AG08396 (cell line): ENCODE measurements at places on chromosomes 2 and 18.
A peak's percentile ranks its signal among the peaks of the same experiment; 100 is the strongest.

GRCh38 chr2:18701546-18701945 lies 112.2 kb upstream of the NT5C1B start:
- DNase-seq = no peak

- DNase-seq = no peak
Measured at GRCh38 chr2:47272905-47273758, 118.0 kb upstream of the STPG4 start.

DNA sequence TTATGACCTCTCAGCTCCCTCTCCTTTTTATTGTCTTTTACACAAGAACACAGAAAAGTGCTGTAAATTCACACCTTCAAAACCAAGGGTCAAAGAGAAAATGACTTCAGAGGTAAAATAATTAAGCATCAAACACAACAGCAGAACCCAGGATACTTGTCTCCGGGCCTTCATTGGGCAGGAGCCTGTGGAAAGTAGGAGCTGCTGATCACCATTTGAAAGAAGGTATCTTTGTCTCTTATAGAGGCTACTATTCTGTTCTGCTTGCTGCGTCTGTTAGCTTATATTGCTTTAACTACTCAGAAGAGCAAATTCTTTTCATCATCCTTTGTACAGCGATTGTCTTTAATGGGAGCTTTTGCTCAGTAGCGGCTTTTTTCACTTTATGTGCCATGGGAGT lies 261.1 kb downstream of the PTGR3 start:
- no peak for DNase-seq

GRCh38 chr2:27627963-27628766 lies 647 bp downstream of the CCDC121 start:
- peak; percentile 48 for DNase-seq

DNA sequence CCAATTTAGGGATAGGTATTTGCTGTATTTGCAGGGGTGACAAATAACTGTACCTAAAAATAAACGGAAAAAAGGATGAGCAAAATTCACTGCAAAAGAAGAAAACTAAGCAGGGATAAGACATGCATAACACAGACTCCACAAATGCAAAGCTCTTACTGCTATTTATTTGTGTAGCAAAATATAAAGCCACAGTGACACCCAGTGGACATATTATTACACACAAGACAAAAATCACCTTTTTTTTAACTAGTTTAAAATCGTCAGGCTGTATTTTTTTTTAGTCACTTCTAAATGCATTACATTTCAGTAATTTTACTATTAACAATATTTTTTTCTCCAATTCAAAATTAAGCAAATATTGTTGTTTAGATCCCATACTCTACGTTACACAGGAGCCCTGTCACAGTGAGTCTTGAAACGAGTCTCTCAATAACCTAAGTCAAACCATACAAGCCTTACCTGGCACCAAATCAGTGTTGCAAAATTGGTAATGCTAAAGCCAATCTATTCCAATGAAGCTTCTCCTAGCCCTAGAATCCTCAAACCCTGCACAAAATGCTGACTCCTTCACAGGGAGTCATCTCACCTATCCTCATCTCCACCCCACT lies 23.7 kb downstream of the METTL4 start:
- peak; percentile 34 for DNase-seq

DNA sequence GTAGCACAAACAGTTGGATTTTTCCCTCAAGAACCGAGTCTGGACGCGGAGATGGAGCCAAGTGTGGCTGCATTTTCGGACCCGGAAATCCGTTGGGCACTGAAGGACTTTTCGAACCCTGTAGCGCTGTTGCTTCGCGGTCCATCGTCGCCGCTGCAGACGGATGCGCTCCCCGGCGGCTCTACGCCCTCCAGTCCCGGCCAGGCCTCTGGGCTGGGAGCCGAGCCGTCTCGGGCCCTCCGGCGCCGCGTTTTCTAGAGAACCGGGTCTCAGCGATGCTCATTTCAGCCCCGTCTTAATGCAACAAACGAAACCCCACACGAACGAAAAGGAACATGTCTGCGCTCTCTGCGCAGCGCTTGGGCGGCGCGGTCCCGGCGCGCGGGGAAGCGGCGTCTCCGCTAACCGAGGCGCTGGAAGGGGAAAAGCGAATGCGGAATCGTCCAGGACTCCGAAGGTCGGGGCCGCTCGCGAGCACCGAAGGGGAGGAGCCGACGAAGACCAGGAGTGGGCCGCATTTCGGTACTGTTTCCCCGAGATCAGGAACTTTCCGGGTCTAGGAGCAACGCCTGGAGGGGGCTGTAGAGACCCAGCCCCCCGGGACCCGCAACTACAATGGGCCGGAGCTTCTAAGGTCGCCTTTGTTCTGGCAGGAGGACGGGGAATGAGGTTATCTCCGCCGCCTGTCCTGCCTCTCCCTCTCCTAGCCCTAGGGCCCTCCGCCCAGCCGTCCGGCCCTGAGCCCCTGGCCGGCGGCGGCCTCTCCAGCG lies 3.2 kb downstream of the EMX1 start:
- peak; percentile 48 for DNase-seq

- peak; percentile 89 for DNase-seq
Measured at GRCh38 chr2:219441451-219442255, 7.0 kb downstream of the SPEG start.

GRCh38 chr2:8861797-8862196 lies 24.4 kb upstream of the KIDINS220 start:
- DNase-seq = no peak

- DNase-seq = no peak
Measured at GRCh38 chr2:235698028-235698427, 204.2 kb downstream of the AGAP1 start.
